ENCODE measurements at places on chromosomes 13 and 19.

- DNase-seq, result no peak
These were observed 1745.6 kb upstream of the PCDH20 start for GRCh38 chr13:63161219-63161618.

DNA sequence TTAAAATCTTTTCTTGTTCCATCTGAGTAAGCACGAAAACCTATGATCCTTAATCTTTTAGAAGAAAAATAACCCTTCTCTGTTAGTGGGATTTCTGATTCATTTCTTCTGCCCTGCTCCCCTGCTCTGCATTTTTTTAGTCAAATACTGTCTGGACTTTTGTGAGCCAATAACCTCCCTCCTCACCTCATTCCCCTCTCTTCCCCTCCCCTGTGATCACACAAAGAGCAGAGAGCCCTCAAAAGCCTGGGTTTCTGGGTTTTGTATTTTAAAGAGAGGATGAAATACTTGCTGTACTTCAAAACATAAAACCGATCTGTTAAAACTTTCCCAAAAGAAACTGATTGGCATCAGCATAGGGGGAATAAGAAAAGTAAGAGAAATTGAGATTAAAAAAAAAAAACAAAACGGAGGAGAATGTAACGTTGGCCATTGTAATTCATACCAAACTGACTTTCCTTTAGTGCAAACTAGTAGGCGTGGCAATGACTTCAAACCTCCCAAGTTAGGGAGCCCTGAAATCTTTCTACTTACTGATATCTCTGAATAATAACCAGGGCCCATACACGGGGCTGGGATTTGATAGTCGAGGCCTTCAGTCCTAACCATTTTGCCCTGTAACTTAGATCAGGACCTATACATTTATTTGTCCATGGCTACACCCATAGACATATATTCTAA, 232.9 kb downstream of the TM9SF2 start:
- no peak for DNase-seq

DNA sequence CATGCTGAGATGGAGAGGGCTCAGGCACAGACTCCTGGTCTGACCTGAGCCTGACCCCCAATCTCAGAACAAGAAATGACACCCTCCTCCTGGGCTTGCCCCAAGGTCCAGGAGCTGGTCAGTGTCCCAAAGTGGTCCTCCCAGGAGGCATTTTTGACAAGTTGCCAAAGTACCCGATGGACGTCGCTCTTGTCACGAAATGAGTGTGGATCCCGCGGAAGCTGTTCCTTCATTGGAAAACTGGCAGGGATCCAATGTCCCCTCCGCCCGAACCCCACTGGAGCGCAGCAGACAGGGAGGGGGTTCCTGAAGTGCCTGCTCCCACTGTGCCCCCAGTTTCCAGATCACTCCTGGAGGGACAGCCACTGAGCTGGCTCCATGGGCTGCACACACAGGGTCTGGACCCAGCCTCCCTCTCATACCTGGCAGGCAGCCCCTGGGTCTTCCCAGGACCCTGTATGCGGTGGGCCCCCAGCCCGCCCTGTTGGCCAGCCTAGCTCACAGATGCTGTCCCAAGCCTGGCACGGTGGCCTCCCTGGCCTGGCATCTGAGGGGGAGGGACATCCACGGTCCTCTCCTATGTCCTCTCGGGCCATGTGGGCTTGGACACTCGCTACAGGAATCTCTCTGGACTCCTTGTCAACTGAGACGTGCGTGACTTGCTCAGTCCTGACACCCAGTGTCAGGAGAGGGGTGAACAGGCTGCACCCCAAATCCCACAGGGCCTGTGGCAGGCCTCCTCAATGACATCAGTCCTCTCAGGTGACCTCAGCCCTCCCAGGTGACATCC, 12.8 kb upstream of the ZNF14 start:
- no peak for DNase-seq

DNA sequence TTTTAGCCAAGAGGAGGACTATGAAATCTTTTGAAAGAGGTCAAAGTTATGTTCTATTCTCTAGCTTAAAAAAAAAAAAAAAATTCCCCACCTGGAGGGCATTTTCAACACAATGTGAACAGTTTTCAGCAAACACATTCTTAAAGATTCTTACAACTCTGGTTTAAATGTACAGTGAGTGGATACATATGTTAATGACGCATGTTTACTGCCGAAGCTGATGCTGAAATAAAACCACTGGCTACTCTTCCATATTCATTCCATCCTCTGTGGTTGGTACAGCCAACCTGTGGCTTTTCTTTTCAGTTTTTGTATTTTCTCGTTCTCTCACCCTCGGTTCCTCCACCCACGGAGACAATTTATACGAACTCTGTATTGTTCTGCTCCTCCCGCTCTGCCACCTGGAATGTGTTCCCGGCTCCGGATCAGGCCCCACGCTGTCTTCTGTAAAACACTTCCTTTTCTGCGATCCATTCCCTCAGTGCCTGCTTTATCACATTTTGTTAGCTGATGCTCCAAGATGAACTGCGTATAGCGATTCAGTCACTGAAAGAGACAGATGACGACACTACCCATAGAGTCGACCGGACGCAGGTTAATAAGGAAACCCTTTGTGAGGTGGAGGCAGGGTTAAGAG, 466.4 kb upstream of the ARGLU1 start:
- DNase-seq, result no peak

GRCh38 chr13:35866801-35867200, 264.4 kb downstream of the DCLK1 start:
- DNase-seq, result no peak

GRCh38 chr19:40549007-40549708, 27.5 kb upstream of the SHKBP1 start:
- DNase-seq, result no peak

DNA sequence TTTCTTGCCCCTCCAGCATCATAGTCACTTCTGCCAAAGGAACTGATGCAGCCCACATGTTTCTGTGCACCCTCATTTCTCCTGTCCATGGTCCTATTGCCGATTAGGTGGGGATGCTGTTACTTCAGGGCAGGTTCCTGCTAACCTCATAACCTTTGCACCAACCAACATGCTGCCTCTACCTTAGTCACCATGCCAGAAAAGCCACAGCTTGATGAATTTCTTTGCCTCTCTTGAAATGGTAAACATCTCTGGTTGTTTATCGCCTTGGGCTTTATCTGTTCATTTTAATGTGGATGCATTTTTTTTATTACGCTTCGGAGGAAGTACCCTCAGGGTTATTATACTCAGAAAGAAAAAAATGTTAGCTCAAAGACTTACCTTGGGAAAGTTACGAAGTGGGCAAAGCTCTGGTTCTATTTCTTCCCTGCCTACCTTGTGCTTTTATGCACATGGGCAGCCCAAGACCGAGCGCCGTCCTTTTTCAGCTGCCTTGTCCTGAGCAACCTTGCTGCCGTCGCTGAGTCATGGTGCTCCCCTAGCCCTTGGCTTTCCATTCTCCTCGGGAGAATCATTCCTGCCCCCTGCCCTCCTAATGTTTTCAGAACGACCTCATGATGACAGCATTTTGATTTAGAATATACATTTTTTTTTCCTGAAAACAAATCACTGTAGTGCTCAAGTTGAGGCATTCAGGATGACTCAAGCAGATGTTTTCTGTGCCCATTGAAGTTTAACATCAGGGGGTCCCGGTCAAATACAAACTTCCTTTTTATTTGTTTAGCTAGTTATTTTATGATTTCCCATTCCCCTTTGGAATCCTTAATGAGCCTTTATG, 280.0 kb downstream of the SHISA2 start:
- no peak for DNase-seq

- DNase-seq, result no peak
These were observed 435.1 kb downstream of the FOXO1 start for GRCh38 chr13:40231311-40231710.

DNA sequence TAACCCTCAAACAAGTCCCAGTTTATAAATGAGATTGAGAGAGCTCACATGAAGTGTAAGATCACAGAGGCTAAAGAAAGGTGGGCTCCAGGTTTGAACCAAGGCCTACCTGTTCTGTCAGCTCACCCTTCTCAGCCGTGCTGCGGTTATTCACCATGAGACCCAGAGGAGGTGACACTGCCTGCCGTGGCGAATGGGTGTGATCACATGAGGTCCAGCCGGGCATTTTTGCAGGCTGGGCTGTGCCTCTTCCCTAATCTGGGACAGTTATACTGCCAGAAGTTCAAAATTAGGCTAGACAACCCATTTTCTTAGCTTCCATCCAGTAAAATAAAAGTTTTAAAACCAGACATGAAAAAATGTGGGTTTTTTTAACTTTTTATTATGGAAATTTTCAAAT, 146.8 kb downstream of the FOXO1 start:
- DNase-seq, result no peak

- DNase-seq, result no peak
These were observed 7.9 kb upstream of the DPY19L3 start for GRCh38 chr19:32397671-32398101.

DNA sequence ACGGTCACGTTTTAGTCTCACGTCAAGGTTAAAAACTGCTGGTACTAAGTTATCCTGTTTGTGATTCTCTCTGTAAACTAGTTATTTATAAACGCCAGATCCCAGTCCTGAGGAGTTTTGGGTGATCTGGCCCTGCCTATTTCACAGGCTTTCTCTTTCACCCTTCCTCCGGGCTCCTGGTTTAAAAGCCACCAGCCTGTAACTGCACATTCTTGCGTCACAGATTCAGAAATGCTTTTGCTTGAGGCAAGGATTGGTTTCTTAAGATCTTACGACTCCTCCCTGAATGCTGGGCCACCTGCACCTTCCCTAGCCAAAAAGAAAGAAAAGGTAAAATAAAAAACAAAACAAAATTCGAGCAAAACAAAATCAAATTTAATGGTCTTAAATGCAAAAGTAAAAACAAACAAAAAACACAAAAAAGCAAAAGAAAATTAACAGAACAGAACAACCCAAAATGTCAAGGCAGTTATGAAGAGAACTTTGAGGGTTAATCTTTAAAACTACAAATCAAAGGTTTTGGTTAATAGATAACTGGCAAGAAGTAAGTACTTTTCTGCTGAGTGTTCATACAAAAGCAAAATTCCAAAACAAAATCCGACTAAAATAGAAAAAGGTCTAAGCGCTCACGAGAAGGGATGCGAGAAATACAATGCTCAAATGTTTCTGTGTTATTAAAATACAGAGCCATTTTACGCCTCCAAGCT, 18.6 kb upstream of the TIMM44 start:
- no peak for DNase-seq

DNA sequence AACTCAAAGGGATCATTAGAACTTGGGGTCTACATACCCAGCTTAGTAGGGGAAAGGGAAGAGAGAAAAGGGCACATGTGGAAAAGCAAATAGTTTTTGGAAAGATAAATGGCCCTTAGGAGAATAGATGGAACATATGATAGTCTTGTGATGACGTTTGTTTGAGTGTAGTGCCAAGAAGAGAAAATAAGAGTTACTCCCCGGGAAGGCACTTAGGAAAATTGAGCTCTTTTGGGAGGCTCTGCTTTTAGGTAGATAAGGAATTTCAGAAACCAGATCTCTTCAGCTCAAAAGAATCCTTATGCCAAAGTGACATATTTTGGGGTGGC, 44.8 kb upstream of the SERTM1 start:
- DNase-seq, result no peak

- no peak for DNase-seq
These were observed 17.7 kb downstream of the SIAH3 start for GRCh38 chr13:45833663-45834375.

DNA sequence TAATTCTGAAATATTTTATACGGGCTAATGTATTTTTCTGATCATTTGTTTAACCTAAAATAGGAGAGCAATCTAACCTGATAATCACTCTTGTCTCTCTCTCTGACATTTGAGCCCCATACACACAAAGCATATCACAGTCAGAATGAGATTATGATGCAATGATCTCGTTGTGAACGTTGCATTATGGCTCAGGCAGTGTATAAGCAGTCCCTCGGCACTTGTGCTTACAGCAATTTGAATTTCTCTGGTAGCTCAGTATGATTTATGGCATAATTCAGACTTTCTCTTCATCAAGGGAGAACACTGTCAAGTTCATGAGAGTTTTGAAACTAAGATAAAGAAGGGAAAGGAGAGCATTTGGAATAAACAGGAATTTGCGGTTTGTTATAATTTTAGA, 256.1 kb downstream of the DACH1 start:
- DNase-seq, result no peak

GRCh38 chr19:28351761-28352160, 861.2 kb downstream of the UQCRFS1 start:
- DNase-seq, result no peak

GRCh38 chr19:34067861-34068271, 104.4 kb upstream of the LSM14A start:
- no peak for DNase-seq

DNA sequence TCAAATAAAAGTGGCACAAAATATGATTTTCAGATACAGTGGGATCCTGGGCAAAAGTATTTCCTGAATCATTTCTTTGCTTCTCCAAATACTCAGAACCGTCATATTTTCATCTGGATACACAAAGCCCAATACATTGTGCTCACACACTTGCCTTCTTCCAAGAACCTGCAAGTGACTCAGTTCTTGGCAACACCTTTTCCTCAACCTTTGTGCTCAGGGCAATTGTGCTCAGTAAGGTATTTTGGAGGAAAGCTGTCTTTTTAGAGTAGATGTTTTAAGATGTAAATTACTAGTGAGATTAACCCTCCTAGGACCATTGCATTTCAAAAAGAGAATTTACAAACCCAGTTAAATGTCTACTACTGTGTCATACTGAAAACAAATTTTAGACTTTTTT, 233.5 kb downstream of the EFNB2 start:
- DNase-seq, result no peak

DNA sequence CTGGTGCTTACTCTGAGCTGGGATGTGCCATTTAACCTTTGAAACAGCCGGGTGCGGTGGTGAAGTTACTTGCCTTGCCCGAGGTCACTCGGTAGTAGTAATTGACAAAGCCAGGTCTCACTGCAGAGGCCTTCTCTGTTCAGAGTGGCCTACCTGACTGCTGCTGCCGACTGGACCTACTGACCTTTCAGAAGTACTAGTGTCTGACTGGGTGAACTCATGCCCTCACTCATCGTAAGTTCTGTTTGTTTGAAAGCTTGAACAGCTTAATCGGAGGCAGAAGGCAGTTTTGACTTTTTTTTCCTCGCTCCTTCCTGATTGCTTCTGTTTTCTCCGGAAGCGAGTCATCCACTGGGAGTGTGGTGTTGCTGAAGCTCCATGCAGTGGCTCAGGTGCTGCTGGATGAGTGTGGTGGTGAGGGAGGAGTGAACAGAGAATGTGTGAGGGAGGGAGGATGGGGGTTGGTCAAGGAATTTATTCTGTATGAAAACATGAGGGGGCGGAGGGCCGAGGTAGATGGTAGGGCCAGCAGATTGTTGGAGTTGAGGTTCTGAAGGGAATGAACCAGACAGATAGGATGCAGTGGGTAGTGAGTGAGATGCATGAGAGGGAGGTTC, 2.7 kb downstream of the SPINT2 start:
- DNase-seq, result no peak

All from NCI-H510A (cell line).